ENCODE measurements at places on chromosomes 4 and X.

DNA sequence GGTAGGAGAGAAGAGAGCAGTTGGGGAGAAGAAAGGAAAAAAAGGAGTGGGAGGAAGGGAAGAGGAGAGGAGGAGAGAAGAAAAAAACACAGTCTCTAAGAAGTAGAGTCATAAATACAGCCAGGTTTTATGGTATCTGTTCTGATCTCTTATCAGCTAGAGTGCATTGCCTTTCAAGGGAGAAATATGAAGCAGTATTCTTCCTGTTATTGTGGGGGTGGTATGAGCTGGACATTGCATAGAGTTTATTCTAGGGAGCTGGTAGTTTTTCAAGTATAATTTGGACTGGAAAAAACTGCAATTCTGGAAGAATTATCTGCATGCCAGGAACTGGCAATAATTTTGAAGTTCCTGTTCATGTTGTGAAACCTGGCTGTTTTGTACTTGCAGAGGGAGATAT lies 54.9 kb upstream of the TAB3 start:
- peak; percentile 3 for DNase-seq

DNA sequence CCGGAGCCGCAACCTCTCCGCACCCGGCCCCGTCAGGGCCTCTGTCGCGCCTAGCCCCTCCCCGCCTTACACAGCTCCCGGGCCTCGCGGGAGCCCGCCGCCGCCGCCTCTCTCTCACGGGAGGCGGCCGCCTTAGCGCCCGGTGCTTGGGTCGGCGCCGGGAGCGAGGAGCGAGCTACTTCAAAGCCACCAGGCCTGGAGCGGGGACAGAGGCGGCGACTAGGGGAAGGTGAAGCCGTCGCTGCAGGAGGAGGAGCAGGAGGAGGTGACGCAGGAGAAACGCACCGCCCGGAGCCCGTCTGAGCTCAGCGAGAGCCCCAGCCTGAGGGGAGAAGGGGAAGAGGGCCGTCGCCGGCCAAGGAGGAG lies 250 bp downstream of the USP9X start:
- no peak for DNase-seq

GRCh38 chr4:140305053-140305452 lies 68.4 kb upstream of the SCOC start:
- DNase-seq, result no peak

DNA sequence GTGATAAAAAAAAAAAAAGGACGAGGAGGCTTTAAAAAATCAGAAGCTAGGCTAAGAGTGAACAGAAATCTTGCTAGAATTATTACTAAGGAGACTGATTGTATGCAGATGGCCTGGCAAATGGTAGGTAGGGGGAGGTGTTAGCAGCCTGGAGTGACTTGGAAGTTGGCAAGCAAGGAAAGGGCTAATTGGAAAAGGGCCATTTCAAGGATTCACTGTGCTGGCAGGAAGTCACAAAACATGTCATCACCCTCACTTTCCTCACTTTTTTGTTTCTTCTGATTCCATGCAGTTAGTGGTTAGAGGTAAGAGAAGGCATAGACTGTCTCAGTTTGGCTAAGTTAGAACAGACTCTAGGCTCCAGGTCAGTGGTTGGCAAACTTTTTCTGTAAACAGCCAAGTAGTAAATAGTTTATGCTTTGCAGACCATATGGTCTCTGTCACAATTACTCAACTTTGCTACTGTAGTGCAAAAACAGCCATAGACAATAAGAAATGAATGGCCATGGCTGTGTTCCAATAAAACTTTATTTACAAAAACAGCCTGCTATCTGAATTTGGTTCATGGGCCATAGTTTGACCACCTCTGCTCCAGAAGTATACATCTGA lies 646.5 kb upstream of the ACTRT1 start:
- no peak for DNase-seq

- DNase-seq, result no peak
These were observed 21.0 kb downstream of the JAKMIP1 start for GRCh38 chr4:6179362-6179761.

- no peak for DNase-seq
These were observed 77.3 kb downstream of the ARSJ start for GRCh38 chr4:113901994-113902787.

DNA sequence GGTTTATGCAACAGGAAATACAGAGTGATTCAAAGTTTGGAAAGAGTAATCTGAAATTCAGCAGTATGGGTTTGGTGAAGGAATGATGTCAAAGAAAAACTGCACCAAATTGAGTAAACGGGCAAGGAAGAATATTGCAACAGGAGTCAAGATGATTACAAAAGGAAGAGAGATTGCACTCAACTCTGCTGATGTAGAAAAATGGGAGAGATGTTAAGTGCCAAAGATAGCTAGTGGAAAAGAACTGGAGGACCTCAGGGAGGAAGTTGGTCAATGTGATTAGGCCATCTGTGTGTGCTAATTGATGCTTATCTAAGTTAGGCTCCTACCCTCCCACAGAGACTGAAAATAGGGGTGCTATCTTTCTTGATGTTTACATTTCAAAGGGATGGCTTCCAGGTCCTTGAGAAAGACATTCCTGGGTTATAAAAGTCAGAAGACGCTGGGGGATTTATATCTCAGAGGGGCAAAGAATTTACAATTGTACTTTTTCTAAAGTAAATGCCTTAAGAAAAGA lies 167.4 kb upstream of the FAM47A start:
- DNase-seq, result no peak

- peak; percentile 17 for DNase-seq
These were observed 5.6 kb upstream of the CT47C1 start for GRCh38 chrX:119067023-119067739.

- no peak for DNase-seq
These were observed 1.5 kb downstream of the NMU start for GRCh38 chr4:55634417-55635128.

DNA sequence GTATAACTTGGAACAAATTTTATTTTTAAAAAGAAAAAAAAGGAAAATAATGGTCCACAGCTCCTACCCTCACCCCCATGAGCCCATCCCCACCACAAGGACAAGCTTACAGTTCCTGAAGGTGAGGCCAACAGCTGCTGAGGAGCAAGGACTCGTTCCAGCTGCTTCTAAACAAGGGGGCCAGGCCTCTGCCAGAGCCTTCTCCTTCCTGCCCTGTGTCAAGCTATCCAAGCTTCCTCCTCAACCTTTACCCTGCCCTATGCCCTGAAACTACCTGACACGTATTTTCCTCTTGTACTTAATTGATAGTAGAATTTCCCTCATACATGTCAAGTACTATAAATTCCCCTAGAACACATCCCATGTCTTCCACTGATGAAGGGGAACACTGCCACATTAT lies 8.8 kb downstream of the SH3D19 start:
- DNase-seq, result no peak

GRCh38 chr4:3121110-3121509 lies 46.6 kb downstream of the HTT start:
- DNase-seq, result no peak

DNA sequence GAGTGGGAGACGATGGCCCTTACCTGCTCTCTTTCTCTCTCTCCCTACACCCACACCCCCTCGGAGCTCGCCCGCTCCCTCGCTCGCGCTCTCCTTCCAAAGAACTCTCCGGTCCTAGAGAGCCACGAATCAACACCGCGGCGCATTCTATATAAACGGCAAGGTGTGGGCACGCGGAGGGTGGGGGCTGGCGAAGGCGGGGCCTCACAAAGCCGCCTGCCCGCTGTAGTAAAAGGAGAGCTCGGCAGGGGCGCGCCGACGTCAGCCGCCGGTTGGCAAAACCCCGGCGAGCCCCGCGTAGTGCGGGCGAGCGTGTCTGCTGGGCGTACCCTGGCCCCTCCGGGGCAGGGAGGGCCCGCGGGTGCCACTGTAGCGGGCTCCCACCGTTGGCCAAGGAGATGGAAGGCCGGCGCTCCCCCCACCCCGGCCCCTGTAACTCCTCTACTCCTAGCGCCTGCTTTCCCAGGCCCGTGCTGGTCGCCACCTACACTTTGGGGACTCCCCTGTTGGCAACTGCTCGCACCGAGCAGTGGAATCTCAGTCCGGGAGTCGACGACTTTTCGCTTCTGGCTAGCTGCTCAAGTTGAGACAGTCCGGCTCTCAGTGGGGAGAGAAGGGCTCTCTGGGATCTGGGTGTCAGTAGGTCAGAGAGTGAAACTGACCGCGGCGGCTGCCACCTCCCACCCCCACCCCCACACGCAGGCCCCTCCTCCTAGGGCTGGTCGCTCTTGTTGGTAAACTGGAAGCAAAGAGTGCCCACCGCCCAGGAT lies 325.5 kb upstream of the F9 start:
- DNase-seq, result no peak

GRCh38 chr4:38691251-38692008 lies 27.4 kb downstream of the KLF3 start:
- no peak for DNase-seq

DNA sequence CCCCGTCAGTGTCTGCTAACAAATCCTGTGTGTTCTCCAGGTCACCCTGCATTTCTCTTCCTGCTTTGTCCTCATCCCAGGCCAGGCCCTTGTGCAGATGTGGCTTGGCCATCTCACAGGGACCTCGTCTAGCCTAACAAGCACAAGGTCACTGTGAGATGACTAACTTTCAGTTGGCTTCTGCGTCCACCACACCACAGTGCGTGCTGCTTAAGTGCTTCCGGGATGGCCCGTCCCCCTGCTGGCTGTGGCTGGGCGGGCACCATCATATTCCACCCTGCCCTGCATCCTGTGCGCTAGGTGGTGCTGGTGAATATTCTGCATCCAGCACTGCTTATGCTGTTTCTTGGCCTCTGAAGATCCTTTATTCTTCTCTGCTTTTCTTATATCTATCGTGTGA lies 33.8 kb downstream of the RBBP7 start:
- peak; percentile 43 for DNase-seq

All from erythroblast (primary cell).